Activated CD8-positive, alpha-beta memory T cell treated with anti-CD3 and anti-CD28 coated beads, Interleukin-2, amount 50 U/mL, for 48 hours (primary cell): ENCODE measurements at places on chromosomes 2 and 18.

DNA sequence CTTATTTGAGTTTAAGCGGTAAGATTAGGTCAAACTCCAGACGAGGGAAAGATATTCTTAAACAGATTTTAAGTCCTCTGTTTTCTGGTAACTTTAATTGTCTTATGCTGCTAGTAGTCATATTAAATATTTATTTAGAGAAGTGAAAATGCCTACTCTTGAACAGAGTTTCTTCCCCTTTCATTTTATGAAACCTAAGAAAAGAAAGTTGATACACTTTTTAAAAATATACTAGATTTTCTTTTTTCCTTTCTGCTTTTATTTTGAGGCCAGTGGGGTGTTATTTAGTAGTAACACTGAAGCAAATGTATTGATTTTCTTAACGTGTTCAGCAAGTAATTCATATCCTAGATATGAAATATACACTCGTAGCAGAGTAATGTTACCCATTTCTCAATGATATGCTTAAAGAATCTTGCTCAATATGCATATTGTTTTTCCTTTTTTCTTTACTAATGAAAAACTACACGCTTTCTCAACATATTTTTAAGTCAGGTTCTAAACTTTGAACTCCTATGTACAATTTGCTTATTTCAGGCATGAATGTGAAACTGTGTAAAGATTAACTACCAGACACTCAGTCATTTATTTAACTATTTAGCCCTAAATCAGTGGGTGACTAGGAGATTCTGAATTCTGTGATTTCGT lies 691 bp downstream of the KYNU start:
- DNase-seq, result no peak

GRCh38 chr18:55920063-55920462 lies 332.1 kb upstream of the TCF4 start:
- DNase-seq, result no peak

DNA sequence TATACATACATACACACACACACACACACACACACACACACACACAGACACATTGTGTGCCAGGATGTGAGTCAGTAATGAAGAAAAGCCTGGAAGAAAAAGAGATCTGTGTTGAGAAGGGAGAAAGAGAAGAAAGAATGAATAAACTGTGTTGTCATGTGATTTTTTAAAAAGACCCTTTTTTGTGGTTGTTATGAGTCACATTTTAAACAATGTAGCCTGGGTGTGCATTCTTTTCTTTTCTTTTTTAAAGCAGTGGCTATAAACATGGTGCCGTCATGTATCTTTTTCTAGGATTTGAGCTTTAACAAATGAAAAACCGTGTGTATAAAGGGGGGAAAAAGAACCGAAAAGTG lies 87.2 kb downstream of the NRP2 start:
- no peak for DNase-seq

- DNase-seq, result no peak
Measured at GRCh38 chr2:148501545-148501944, 143.0 kb upstream of the EPC2 start.

- DNase-seq, result no peak
Measured at GRCh38 chr18:9856092-9856491, 29.7 kb upstream of the TXNDC2 start.

DNA sequence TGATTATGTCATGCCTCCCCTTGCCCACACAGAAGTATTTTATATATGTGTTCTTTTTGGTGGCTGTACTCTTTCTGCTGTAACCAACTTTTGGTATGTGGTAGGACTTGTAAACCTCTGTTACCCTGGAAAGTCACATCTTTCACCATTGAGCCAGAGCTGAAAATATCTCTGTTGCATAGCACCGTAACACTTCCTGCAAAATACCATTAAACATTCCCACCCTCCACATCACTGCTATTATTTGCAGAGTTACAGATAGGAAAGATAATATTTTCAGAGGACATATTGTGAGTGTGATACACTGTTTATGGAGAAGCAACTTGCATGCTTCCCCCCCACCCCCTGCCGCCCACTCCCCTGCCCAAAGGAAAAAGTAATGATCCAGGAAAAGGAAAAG lies 44.8 kb downstream of the CAB39 start:
- DNase-seq, result no peak

- no peak for DNase-seq
Measured at GRCh38 chr2:217729421-217730053, 273.3 kb downstream of the TNS1 start.

DNA sequence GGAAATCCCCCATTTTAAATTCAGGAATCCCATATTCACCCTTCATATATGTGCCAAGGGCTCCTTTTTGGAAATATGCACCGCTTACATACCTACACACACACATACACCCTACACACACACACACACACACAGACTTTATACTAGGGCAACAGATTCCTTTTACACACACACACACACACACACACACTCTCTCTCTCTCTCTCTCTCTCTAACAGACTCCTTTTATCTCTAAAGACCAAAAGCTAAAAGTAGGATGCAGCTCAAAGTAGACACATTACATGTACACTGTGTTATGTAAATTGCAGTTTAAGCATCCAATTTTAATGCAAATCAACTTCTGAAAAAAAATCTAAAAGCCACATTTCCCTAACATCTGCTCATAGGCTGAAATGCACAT lies 130.9 kb upstream of the CAPN13 start:
- DNase-seq, result no peak

GRCh38 chr18:38899252-38899651 lies 1333.7 kb upstream of the CELF4 start:
- DNase-seq, result no peak

GRCh38 chr2:241036964-241037421 lies 38.6 kb downstream of the SNED1 start:
- no peak for DNase-seq

DNA sequence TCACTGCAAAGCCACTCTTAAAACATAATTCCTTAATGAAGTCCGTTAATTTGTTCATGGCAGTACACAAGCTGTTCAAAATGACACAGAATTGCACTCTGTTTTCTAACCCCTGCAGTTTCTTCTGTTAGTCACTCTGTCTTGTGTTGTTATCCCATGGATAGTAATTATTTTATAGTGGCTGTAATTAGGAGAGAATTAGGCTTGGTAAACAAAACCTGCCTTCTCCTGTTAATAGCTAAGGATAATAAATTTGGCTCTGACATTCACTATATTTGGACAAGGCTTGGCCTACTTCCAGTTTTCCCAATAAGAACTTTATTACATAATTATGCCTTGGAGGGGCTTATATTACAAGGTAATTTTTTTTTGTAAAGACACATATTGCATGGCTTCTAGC lies 330.3 kb upstream of the FIGN start:
- DNase-seq, result no peak

DNA sequence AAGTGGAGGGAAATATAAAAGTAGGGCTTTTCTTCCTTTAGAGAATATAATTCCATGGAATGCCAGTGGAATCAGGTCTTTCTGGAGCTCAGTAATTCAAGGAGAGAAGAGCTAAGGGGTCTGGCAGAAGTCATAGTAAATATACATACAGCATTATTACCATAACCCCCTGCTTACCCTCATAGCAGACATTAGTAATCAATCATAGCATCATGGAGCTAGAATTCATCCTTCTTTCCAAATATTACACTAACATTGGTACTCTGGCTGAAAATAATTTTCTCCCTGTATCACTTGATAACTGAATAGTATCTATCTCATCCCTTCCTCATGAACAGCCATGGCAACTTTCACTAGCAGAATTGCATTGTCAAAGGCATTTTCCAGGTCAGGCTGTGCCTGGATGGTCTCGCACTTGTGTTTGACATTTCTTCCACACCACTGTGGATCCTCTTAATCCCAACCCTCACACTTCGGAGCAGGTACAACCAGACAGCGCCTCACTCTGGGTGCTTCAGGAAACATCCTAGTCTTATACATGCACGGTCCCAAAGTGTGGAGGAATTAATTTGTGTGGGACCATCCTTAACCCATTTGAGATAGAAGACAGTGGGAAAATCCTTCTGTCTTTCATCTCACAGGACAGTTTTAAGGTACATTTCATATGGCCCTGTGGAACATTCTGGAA lies 84.2 kb upstream of the SEC11C start:
- DNase-seq, result no peak

- DNase-seq, result no peak
Measured at GRCh38 chr2:9710311-9710710, 79.5 kb upstream of the YWHAQ start.

- DNase-seq, result no peak
Measured at GRCh38 chr2:20150806-20151571, 73.9 kb downstream of the SDC1 start.

DNA sequence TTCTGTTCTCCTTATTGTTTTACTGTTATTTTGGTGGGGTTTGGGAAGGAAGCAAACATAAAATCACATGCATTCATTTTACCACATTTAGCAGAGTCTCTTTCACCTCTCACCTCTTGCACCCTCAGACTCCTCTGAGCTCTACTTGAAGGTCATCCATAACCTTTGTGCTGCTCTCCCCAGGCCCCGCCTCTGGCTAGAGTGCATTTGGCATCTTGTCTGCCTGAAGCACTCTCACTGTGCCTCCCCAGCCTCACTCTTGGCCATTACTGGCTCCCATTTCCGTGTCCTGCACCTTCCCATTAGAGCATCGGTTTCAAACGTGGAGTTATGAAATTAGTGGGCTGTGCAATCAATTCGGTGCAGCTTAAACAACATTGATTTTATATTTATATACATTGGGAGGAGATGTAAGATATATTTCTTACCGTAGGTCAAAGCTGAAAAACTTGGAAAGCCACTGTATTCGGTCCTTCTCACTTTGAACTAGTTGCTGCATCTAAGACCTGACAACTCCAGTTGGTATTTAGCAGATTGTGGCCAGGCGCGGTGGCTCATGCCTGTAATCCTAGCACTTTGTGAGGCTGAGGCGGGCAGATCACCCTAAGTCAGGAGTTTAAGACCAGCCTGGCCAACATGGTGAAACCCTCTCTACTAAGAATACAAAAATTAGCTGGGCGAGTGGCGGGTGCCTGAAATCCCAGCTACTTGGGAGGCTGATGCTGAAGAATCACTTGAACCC lies 6.9 kb upstream of the ZFAND2B start:
- DNase-seq, result no peak

GRCh38 chr2:64354857-64355680 lies 98.9 kb upstream of the LGALSL start:
- DNase-seq, result no peak

DNA sequence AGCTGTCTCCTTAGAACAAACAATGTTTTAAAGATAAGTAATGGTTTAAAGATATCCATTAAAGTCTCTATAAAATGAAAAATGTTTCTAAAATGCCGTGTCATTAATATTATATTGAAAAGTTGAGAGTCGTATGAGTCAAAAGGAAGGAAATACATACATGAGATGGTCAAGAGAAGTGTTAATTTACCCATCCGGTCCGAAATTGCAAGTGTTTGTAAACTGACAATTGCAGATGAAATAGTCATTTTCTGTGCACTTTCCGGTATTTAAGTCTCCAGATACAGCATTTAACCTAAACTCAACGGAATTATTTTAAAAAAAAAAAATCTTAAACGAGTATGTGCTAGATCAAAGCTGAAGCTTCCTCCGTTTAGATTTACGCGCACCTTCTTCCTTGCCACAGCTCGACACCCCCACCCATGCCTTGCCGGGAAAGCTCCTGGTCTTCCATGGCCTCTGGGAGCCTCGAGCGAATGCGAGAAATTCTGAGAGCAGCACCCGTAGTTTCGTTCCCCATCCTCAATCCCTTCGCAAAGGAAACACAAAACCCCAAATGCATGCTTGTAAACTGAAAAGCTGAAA lies 1.8 kb downstream of the DSC3 start:
- DNase-seq, result no peak

GRCh38 chr2:72148003-72148836 lies 558 bp upstream of the CYP26B1 start:
- peak; percentile 52 for DNase-seq

- no peak for DNase-seq
Measured at GRCh38 chr2:137210039-137210438, 444.7 kb downstream of the THSD7B start.

DNA sequence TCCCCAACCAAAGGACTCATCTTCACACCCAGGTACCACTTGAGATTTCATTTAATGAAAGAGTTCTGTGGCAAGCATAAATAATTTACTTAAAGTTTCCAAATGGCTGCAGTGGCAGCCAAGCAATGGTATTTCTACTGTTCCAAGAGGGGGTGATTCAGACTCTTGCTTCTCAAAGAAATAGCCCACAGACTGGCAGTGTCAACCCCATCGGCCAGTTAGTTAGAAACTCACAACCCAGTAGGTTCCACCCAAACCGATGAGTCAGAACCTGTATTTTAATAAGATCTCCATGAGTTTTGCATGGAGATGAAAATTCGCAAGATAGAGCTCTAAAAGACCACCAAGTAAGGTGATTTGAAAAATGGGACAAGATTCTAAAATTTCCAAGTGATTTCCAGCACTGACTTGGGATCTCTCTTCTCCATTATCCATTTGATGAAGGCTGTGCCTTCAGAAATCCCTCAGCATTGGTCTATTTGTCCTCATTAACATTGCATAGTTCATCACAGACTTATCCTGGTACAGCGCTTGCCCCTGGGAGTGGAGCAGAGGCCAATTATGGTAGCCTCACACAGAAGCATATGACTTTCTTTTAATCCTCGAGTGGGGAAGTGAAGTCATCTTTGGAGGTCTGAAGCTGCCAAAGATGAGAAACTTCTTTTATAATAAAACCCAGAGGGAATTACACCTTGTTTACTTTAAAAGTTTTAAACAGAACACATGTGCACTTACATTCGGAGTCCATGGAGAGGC lies 361.4 kb upstream of the ID2 start:
- DNase-seq, result no peak

GRCh38 chr2:31812051-31812798 lies 198.6 kb downstream of the MEMO1 start:
- DNase-seq, result no peak

GRCh38 chr2:66030553-66030952 lies 404.4 kb upstream of the MEIS1 start:
- DNase-seq, result no peak

DNA sequence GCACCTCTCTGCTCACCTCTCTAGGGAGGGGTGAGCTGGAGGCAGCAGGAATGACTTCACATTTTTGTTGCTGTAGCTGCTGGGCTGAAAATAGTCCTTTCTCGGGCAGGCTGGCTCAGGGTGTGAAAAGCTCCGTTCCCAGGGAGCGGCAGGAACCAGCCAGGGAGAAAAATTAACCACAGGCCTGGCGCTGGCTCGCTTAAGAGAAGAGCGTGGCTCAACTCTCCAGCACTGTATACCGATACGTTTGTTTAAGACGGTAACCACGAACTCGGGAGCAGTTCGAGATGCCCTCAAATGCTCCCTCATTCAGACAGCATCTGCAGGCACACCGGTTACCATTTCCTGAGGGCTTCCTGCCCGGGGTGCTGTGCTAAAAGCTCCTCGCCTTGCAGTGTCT lies 129.6 kb downstream of the CELF4 start:
- DNase-seq, result no peak
